Effector CD4-positive, alpha-beta T cell (primary cell): ENCODE measurements at places on chromosomes 13 and 19.

DNA sequence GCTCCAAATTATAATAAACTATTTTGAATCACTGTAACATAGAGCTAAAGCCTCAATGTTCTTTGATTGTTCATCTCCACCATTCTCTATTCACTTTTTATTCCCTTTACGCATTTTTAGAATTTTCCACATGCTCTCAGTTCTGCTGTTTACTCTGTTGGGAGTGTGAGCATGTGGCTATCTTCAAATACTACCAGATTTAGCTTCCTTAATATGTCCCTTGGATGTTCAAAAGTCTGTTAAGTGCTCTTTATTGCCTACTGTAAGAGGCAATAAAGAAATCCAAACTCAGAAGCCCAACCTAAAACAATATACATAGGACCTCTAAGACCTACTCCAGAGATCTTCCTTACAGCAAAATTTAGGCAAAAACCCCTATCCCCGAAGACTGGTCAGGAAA is 34.5 kb downstream of the MTMR6 start:
- DNase-seq, result no peak

- DNase-seq, result no peak
Measured at GRCh38 chr13:114263578-114263977, 17.8 kb upstream of the UPF3A start.

DNA sequence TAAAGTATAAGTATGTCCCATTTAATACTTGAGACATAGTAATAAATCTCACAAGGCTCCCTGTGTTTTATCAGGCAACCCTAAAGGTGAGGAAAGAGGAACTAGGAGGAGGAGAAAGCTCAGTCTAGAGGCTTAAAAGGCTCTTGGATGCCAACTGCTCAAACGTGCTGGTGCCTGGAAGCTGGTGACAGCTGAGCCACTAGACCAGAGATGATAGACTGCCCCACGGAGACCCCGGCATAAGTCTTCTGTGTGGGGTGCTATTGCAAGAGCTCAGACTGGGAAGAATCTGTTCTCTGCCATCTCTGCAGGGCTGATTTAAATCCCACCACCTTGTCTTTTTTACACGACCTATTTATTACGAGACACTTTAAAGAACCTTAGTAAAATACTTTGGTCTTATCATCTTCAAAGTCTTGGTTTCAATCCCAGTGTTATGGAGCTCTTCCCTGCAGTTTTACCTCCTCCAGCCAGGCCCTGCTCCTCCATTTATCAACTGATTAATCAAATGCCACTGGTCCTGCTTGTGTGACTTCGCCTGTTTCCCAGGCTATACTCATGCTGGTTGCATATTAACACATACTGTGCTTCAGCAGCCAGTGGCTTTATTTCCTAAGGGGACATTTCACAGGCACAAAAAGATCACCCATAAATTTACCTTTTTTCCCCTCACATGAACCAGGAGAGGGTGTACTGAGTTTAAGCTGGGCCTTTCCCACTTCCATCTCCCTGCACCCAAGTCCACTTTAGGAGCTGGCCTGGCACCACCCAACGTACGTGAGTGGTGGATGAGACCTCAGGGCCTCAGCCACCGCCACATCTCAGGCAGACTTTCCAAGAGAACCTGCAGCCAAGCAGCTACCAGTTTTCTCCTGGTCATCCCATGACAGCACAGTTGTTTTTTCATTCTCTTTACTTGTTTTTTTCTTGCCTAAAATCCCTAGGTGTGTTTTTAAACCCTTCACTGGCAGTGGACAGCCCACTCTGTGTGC is 7.8 kb upstream of the ATP12A start:
- DNase-seq, result no peak

- no peak for DNase-seq
Measured at GRCh38 chr13:29180055-29180454, 359.9 kb downstream of the MTUS2 start.

- no peak for DNase-seq
Measured at GRCh38 chr19:54457773-54458647, 5.6 kb downstream of the LENG9 start.

- DNase-seq, result no peak
Measured at GRCh38 chr13:98511435-98511834, 65.5 kb downstream of the STK24 start.

DNA sequence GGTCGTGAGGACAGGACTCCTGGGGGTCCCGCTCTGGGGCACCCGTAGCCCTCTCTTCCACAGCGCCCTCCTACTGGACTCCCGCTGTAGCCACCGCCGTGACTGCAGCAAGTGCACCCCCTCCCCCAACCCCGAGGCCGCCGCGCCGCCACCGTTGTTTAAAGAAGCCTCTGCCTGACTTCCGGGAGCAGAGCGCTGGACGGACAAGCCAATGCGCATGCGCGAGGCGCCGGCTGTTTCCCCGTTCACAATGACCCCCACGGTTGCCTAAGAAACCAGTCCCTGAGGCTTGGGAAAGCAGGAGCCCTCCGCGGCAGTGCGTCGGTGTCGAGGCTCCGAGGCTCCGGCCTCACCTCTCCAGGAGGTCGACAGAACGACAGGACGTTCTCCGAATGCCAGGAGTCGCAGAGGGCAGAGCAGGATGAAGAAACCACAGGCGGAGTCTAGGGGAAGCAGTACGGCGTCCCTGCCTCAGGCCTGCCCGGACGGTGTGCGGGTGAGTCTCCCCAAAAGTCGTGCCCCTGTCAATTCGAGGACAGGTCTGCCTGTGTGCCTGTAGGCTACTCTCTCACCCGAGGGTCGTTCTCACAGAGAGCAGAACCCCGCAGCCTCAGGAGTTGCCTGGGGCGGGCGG is 70.5 kb upstream of the ZNF420 start:
- peak; percentile 16 for DNase-seq

GRCh38 chr19:45175515-45176345 is 2.3 kb downstream of the TRAPPC6A start:
- no peak for DNase-seq

DNA sequence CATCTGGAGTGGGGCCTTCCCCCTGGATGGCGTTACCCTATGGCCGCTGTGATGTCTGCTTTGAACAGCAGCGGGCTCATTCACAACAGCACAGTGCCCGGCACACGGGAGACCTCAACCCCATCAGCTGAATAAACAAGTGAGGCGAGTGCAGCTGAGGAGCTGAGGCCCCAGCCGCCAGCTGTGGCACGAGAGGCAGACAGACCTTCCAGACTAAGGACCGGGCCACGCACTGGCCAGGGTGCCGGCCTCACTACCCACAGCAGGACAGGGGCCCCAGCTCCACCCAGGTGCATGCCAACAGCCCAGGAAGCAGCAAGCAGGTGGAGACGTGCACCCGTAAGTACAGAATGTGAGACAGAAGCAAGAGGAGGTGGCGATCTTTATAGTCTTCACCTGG is 39.6 kb downstream of the STK24 start:
- DNase-seq, result no peak

DNA sequence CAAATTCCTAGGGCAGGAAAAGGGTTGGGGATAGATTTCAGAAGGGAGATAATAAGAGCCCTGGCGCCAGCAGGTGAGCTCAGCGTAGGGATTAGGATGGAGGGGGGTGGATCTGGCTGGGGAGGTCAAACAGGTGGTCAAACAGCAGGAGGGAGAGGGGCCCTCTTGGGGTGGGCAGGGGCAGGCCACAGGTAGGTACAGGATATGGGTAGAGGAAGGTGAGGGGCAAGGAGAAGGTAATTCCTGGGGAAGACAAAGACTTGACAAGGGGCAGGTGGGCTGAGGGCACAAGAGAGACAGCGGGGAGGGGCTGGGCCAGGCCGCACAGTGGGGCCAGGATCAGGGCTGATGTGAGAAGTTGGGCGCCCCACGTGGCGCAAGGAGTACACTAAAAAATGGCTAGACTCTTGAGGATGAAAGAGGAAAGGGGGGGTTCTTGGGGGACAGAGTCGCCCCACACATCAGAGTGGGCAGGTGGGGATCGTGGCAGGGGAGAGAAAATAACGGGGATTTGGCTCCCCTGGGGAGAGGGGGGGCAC is 713 bp downstream of the KRI1 start:
- peak; percentile 38 for DNase-seq

GRCh38 chr13:46071590-46072249 is 19.2 kb upstream of the ZC3H13 start:
- DNase-seq, result no peak

GRCh38 chr13:44117351-44117750 is 237.6 kb downstream of the LACC1 start:
- DNase-seq, result no peak

DNA sequence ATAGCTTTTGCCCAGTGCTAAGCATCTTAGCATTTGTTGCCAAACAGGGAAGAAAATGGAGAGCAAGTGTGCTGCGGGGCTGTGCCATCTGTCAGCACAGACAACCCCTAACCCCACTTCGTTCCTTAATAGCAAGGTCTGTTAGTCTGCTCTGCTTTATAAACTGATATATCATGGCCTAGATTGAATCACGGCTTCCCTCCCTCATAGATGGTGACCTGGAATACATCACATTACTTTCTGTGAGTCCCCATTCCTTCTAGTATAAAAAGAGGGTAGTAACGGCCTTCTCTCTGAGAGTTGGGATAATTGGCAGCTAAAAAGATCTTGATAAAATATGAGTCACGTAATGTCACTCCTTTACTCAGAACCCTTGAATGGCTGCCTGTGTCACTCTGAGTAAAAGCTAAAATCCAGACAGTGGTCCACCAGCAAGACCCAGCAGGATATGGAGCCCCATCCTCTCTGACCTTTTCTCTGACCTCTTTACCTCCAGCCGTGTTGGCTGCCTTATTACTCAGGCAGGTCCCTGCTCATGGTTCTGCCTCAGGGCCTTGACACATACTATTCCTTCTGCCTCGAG is 151.7 kb downstream of the DLEU7 start:
- DNase-seq, result no peak

- DNase-seq, result no peak
Measured at GRCh38 chr13:45519493-45519892, 54.8 kb downstream of the COG3 start.

- DNase-seq, result no peak
Measured at GRCh38 chr19:18513868-18514267, 8.0 kb downstream of the ELL start.

- no peak for DNase-seq
Measured at GRCh38 chr19:2266183-2266993, 10.2 kb upstream of the JSRP1 start.

DNA sequence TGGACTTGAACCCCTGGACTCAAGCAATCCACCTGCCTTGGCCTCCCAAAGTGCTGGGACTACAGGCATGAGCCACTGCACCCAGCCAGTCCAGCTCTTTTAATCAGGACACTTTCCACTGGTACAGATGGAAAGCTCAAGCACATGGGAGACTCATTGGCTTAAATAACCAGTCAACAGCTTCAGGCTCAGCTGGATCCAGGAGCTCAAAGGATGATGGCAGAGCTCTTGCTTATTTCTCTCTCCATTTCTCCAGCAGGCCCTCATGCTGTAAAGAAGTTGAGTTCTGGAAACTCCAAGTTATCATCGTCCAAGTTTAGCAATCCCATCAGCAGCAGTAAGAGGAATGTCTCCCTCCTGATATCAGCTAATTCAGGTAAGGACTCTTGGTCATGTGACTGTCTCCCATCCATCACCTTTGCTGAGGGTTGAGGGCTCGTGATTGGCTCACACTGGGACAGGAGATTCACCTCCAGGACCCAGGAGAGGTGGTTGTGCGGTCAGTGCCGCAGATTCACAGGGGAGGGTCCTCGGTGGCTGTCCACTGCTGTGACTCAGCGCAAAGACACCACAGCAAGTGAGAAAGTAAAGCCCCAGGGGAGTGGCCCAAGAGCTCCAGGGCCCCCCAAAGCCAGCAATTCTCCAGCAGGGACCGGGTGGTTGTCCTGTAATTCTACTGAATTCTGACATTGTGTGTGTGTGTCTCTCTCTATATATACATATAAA is 5.1 kb downstream of the CCL25 start:
- DNase-seq, result no peak

DNA sequence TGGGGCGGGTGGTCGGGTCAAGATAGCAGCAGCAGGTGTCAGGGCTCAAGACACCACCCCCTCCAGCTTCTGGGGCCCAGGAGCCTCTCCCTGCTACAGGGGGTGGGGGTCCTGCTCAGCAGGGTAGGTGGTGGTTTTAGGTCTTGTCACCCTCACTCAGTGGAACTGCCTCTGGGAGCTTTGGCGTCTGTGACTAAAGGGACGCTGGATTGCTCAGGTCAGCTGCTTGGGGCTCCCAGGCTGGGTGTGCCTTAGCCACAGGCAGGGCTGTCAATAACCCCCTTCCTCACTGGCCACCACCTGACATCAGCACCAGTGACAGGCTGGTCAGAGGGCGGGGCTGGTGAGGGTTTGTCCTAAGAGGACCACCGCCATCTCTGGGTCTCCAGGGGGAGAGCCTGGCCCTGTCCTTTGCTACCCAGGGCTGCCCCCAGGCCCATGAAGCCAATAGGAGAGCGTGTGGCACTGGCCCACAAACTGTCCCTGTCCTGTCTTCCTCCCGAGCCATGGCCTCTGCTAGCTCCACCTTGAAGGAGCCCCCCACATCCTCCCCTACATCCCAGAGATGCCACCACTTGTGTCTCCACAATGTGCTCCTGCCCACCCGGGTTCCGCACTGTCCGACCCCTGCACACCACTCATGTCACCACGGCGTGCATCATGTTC is 36.4 kb downstream of the MAU2 start:
- no peak for DNase-seq

DNA sequence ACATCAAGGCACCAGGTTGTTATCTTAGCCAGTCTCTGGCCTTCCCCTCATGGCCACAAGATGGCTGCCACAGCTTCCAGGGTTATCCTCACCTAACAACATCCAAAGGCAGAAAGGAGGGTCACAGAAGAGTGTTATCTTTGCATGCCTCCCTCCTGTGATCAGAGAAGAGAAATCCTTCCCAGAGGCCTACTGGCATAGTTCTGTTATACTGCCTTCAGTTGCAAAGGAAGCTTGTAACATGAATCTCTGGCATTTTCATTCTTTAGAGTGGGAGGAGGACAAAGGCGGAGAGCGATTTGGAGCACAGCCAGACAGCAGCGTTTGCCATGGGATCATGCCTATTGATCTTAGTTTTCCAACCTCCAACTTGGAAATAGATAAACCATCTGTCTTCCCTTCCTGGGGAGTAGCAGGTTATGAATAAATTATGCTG is 135.7 kb downstream of the DNAJC15 start:
- no peak for DNase-seq

GRCh38 chr13:62663767-62664166 is 1248.1 kb upstream of the PCDH20 start:
- DNase-seq, result no peak

GRCh38 chr13:74205313-74205690 is 71.1 kb upstream of the KLF12 start:
- no peak for DNase-seq
